ENCODE measurements at places on chromosomes 4 and X. TPM values are rescaled to one million over a fixed set of nuclear protein-coding genes. Genes with fewer than 3 reads are reported as not detected.

- DNase-seq = no peak
Measured at GRCh38 chr4:107714256-107714655, 5.8 kb downstream of the PAPSS1 start.

- DNase-seq = no peak
Measured at GRCh38 chr4:6391852-6392188, 80.6 kb downstream of the PPP2R2C start.

DNA sequence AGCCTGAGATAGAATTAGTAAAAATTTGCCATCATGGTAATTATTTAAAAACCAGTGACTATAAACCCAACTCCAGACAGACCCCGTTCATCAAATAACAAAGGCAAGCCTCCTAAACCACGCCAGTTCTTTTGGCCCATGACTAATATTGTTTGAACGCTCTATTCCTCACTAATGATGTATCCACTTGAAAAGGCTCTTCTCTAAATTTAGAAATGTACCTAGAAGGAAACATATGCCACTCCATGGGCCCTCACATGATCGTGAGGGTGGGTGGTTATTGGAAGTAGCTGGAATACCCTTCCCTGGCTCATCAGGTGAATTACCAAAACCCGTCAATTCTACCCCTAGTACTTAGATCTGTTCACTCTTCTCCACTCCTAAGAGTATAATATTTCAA, 249.2 kb downstream of the COL25A1 start:
- no peak for DNase-seq

GRCh38 chrX:56563231-56564161, at the start of gene UBQLN2:
TSS of gene UBQLN2 (plus strand) at chrX:56563627. CDS start at chrX:56563874, 247 bp downstream.
- DNase-seq = peak; percentile 67

DNA sequence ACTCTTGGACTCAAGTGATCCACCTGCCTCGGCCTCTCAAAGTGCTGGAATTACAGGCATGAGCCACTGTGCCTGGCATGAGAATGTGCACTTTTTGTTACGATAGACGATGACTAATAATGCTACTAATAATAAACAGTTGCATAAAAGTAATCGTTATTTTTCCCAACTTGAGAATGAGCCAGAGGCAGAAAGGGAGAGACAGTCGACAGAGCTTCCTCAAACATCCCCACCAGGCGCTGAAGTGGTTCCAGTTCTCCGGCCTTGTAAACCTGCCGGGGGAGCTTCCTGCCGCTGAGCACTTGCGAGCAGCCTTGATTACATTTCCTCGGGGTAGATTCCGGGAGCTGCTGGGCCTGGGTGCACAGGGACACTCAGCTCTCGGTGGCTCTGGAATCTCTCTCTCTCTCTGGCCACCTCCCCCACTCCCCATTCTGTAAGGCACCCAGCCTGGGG, 8.9 kb upstream of the HTRA3 start:
- peak; percentile 33 for DNase-seq

DNA sequence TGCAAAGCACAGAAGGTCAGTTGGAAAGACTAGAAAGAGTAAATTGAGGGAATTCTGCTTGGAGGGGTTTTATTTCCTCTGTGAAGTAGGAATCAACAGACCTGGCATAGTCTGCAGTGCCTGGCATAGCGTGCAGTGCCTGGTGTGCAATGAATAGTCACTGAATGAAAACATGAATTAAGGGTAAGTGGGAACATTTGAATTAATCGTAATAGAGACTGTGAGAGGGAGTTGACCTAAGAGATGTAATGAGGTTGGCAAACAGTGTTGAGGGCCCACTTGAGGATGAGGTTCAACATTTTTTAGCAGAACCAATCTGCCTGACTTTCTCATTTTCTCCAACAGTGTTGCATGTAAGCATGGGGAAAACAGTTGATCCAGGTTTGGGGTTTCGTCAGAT, 377.2 kb upstream of the FTHL17 start:
- no peak for DNase-seq

- no peak for DNase-seq
Measured at GRCh38 chr4:2595436-2595835, 59.0 kb downstream of the FAM193A start.

- DNase-seq = no peak
Measured at GRCh38 chrX:124289443-124289842, 43.0 kb upstream of the TEX13D start.

DNA sequence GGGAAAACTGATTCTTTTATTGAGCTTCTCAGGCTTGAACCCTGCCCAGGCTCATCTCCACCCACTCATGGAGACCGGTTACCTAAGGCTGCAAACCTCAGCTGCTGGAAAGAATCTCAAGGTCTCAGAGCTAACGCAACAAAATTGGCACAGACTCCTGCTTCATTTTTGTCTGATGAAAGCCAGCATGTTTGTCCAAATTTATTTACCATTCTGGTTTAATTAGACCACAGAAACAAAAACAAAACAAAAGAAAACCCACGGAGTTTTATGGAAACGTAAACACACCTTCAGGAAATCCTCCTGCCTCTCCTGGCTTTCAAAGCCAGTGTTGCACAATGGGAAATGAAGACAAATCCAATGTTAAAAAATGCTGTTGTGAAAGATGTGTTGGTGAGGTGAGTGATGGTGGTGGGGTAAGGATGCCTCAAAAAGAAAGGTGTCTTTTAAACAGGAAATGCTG, 56.4 kb upstream of the PDLIM3 start:
- DNase-seq = no peak

- DNase-seq = no peak
Measured at GRCh38 chr4:21835712-21836111, 112.9 kb downstream of the KCNIP4 start.

DNA sequence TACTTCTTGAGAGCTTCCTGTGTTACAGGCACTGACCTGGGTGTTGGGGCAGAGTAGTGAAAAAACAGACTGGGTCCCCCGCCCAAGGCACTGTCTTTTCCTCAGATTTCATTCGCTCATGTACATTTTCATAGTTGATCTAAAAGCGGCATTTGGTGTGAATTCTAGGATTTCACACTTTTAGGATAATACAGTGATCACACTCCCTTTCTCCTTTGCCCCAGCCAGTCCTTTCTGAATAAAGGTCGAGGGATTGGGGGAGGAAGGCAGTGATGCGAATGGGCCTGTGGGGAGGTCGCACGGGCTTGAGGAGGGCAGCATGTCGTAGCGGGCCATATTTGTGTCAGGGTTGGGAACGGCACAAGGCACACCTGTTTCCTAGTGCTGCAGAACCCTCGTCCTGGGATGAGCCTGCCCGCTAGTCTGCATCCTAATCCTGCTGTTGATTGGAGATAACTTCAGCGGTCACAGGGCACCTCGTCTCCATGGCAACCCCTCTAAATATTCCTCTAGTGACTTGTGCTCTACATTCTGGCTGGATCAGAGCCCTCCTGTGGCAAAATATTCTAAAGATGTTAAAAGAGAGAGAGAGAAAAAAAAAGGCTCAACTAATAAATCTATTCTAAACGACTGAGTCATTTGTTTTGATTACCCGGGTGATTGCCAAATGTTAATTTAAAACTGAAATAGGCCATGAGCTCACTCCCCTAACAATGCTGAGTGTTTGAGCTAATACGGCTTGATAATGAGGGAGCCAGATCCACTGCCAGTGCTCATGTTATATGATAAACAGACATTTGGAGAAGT, 21.8 kb downstream of the FHL1 start:
- no peak for DNase-seq

- no peak for DNase-seq
Measured at GRCh38 chrX:43661521-43662240, 5.6 kb downstream of the MAOA start.

- no peak for DNase-seq
Measured at GRCh38 chrX:136662976-136663375, 15.0 kb downstream of the CD40LG start.

DNA sequence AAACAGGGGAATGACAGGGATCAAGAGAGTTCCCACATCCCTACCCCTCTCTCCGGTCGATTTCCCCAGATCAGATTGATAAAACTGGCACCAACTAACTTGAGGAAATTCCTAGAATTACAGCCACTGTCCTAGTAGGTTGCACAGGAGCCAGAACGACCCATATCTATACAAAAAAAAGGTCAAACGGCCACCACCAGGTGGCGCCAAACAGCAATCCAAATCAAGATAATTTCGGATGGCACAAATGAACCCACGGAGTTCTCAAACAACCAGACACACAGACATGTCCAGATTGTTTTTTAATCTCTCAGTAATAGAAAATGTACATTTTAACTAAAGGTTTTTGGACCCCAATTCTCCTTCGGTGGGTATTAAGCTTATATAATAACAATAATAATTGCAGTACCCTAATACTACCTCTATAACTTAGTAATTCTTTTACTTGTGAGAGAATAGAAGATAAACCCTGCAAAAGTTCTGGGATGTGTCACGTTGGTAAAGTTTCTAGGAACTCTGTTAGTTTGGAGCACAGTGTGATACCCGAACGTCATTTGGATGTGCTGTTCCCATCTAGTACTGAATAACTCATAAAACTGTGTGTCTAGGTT, 212.6 kb downstream of the SPOCK3 start:
- DNase-seq = peak; percentile 39

- no peak for DNase-seq
Measured at GRCh38 chrX:50036426-50036825, 114.0 kb downstream of the CLCN5 start.

DNA sequence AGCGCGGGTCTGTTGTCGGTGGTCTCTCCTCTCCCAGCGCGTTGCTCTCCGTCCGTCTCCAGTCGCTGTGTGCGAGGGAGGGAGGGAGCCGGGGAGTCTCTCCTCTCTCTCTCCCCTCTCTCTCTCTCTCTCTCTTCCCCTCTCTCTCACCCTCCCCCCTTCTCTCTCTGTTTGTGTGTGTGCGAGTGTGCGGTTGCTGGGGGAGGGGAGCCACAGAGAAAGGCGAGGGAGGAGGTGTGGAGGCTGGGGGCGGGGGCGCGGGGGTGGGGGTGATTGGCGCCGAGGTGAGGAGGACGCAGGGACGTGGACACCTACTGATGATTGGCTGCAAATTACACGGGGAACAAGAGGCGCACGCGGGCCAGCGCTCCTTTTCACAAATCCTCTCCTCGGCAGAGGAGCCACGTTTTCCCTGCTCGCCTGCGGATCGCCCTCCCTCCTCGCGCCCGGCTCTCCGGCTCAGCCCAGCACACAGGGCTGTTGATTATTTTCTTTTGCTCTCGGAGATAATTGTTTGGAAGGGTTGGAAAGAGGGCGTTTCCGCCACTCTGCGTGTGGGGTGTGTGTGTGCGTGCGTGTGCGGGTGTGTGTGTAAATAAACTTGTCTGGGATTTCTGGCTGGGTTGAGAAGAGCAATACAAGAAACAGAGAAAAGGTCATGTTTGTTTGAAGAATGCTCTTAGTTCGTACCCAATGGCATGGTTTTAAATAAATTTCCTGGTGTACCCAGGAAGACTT, at the start of gene CXXC4:
TSS of gene CXXC4 (minus strand) at position 73 of the 738 bp plus-strand sequence. CDS start 3,092 bp downstream, outside the sequence.
- DNase-seq = peak; percentile 38

DNA sequence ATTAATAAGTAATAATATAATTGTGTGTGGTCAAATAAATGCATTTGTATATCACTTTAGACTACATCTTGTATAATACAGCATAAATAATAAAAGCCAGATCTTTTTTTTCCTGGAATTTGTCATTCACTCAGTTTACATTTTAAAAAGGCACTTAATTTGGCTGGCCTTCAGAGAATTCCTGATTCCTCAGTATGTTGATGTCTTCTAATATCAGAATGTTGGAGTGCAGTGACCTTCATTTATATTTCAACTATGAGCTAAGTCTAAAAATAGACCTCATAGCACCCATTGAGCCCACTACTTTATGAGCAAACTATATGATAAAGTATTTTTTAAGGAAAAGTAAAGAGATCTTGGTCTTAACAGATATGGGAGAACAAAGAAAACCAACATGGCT, 27.8 kb downstream of the ZNF330 start:
- DNase-seq = no peak

DNA sequence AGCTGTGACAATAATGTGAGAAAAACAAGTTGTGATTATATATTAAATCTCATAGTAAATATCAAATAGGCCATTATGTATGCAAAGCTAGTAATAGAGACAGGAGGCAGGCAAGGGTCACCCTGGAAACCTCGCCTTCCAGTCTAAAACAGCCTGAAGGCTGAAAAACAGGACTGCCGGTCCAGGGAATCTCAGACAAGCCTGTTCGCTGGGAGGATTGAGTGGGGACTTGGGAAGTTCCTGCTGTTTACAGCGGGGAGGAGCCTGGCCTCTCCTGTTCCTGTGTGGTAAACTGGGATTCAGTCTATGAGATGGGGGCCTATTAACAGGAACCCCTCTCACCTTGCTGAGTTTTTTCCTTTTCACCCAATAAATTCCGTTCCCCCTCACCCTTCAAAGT, 2317.3 kb downstream of the PCDH7 start:
- DNase-seq = no peak

GRCh38 chr4:94349193-94349592, 6.6 kb upstream of the HPGDS start:
- DNase-seq = no peak

GRCh38 chr4:141388481-141388880, 167.8 kb downstream of the ZNF330 start:
- no peak for DNase-seq

GRCh38 chr4:73864365-73864764, 4.8 kb upstream of the CXCL1 start:
- DNase-seq = no peak

DNA sequence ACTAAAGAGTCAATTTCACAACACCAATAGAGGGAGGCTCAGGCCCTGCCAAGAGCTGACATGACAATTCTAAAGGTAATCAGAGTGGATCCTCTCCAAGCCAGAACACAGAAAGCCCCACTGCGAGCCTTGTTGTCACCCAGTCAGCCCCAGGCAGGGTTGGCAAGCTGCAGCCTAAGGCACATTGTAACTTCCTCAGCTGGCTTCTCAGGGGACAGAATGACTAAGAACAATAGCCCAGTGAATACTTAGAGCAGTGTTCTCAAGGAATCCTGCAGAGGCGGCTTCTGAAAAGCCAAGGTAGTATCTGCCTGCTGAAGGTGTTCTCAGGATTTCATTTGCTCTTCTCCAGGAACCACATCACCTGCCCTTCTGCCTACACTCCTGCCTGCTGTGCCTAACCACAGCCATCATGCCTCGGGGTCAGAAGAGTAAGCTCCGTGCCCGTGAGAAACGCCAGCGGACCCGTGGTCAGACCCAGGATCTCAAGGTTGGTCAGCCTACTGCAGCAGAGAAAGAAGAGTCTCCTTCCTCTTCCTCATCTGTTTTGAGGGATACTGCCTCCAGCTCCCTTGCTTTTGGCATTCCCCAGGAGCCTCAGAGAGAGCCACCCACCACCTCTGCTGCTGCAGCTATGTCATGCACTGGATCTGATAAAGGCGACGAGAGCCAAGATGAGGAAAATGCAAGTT, at the start of gene MAGEB4:
TSS of gene MAGEB4 (plus strand) at position 277 of the 692 bp plus-strand sequence. CDS start at position 413, 136 bp downstream.
- DNase-seq = no peak

- DNase-seq = no peak
Measured at GRCh38 chrX:110041980-110042379, 39.1 kb downstream of the TMEM164 start.

GRCh38 chr4:53067125-53067802, 205.1 kb downstream of the RASL11B start:
- DNase-seq = no peak

GRIA2 gene
- total RNA-seq = not detected

MAGEB17 gene
- not detected for total RNA-seq

CACNA1F gene
- 0.48 TPM for total RNA-seq

HTN3 gene
- not detected for total RNA-seq

PSMD10 gene
- total RNA-seq = 38.6 TPM

TAPT1 gene
- total RNA-seq = 39.7 TPM

PHKA2 gene
- 22.7 TPM for total RNA-seq

Measured in breast epithelium (tissue), 4 donors.